ENCODE measurements at places on chromosomes 6 and 20. TPM values are rescaled to one million over a fixed set of nuclear protein-coding genes. Genes with fewer than 3 reads are reported as not detected.

- peak; percentile 37 for DNase-seq
These were observed 23.4 kb upstream of the SLCO4A1 start for GRCh38 chr20:62618611-62619529.

GRCh38 chr20:438571-439469, 23.5 kb downstream of the TBC1D20 start:
- DNase-seq: peak; percentile 55

DNA sequence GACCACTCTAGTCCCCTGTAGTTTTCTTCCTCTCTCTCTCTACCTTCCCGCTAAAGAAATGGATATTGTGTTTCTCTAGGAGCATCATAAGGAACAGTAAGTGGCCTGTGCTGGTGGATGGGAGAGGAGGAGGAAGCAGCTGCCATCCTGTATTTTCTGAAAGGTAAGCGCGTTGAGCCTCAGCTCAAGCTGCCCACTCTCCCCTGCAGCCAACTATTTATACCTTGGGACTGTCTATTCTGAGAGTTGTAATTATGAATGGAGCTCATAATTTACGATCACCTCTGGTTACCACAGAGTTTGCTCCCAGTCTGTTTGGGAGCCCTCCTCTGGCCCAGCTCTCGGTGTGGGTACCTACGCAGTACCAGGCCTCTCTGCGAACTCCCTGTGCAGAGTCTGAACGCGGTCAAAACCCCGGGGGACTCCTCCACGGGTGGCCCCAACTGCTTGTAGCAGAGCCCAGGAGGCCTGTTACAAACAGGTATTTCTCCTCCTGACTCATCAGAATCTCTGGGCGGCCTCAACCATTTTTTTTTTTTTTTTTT, 285.4 kb downstream of the SMOC2 start:
- DNase-seq: no peak

The PHF3 gene
- 28.9 TPM for total RNA-seq

- no peak for DNase-seq
These were observed 77.8 kb downstream of the TRAM2 start for GRCh38 chr6:52499026-52499425.

The PI16 gene
- not detected for total RNA-seq

DNA sequence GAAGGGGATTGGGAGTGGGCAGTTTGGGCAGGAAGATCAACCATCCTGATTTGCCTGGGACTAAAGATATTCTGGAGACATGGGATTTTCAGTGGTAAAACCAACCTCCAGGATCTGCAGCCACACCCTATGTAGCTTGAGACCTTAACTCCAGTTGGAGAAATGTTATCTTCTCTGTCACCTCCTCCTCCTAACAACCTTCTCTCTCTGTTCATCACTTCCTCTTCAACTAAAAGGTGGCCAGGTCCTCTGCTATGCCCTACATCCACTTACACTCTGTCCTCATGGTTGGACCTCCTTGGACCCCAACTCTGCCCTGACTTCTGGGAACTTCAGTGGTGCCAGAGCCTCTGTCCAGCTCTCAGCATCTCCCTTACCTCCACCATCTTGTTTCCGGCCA, 42.0 kb upstream of the SLC9A8 start:
- DNase-seq: no peak

The PRSS16 gene
- total RNA-seq: 0.32 TPM

GRCh38 chr6:41424370-41425058, 89.1 kb downstream of the NCR2 start:
- peak; percentile 84 for DNase-seq

- DNase-seq: no peak
These were observed 375.2 kb downstream of the PLCB1 start for GRCh38 chr20:8507231-8507630.

The SLC13A3 gene
- 0.13 TPM for total RNA-seq

DNA sequence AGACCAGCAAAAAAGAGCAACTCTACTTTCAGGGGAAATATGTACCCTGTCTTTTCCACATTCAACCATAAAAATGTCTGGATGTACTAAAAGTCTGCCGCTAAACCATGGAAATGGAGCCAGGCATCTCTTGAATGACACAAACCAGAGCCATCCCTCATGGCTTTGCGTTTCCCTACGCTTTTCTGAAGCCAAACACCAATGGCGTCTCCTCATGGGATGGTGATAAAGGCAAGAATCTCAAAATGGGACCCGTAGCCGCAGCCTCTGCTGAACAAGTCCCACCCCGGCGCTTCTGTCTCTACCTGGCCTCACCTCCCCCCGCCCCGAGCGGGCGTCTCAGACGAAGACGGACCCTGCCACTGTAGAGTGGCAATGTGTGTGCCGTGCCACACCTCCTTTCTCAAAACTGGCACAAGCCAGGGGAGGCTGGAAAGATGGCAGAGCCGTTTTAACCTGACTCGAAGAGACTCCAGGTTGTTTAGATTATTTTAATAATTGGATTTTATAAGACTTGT, 80.3 kb upstream of the AFDN start:
- no peak for DNase-seq

The DBNDD2 gene
- 12.5 TPM for total RNA-seq

GRCh38 chr20:59966428-59966827, 8.2 kb downstream of the CDH26 start:
- no peak for DNase-seq

- no peak for DNase-seq
These were observed 96.4 kb upstream of the RNF24 start for GRCh38 chr20:4111440-4112411.

GRCh38 chr20:51752343-51752951, 15.7 kb downstream of the ATP9A start:
- no peak for DNase-seq

GRCh38 chr20:47656318-47656717, 129.0 kb downstream of the SULF2 start:
- no peak for DNase-seq

DNA sequence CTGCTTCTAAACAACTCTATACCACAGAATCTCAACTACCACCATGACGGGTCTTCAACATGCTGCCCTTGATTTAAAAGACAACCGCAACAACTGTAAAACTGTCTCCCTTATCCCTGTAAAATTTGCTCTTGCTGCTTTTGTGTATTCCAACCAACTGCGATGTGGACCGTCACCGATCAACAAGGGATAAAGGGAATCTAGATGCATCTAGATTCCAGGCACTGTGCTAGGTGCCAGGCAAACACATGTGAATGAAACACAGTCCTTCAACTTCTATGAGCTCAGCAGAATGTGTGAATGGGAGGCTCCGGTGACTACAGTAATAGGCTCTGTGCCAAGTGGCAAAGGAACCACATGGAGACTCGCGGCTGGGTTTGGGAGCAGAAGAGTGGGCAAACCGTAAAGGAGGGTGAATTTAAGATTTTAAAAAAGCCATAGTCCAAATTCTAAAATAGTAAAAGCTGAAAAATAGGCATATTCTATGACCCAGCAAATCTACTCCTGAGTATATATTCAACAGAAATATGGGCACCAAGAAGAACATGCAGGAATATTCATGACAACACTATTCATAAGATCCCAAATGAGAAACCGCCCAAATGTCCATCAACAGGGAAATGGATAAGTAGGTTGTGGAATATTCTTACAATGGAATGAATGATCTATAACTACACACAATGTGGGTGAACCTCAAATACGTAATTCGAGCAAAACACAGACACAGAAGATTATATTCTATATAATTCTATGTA, 3.7 kb upstream of the PRND start:
- no peak for DNase-seq

- no peak for DNase-seq
These were observed 65.6 kb downstream of the STMND1 start for GRCh38 chr6:17167327-17167979.

GRCh38 chr6:124960757-124961463, 1.3 kb upstream of the RNF217 start:
- no peak for DNase-seq

- DNase-seq: no peak
These were observed 189.7 kb upstream of the JAG1 start for GRCh38 chr20:10863337-10864060.

The TP53TG5 gene
- total RNA-seq: not detected

DNA sequence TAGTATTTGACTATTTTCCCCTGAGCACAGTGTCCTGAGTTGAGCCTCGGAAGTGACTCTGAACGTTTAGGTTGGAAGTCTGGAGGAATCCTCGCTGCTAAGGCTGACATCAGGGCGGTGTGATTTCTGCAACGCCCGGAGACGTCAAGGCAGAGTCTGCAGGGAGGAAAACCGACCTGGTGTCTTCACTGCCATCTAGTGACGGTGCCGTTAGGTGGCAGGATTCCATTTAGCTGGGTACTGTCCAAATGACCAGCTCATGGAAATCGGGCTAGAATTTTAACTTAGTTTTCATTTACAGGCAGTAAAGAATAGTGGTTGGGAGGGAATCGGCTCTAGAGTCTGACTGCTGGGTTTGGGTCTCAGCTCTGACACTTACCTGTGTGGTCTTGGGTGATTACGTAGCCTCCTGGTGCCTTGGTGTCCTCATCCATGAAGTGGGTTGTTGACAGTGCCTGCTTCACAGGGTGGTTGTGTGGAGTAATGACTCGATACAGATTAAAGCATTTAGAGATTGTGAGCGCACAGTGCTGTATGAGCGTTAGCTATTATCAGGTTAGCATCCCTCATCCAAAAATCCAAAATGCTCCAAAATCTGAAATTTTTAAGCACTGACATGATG, 35.0 kb downstream of the FOXF2 start:
- no peak for DNase-seq

DNA sequence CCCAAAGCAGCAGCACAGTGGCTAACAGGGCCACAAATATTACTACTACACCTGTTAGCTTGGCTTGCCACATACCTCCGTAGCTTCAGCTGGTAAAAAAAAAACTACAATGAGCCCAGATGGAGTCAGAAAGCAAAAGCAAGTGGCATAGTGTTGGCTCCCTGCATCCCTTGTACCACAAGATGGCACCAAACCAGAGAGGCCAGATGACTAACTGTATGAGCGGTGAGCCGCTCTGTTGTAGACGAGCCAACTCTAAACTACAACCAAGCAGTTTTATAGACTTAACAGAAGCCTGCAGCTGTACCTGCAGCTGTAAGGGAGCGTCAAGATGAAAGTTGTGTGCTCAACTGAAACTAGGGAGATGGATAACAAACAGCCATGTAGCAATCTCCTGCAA, 84.5 kb upstream of the MCHR2 start:
- no peak for DNase-seq

GRCh38 chr6:112359863-112360262, 12.7 kb downstream of the RFPL4B start:
- no peak for DNase-seq

The TTBK1 gene
- 0.20 TPM for total RNA-seq

The HIVEP2 gene
- total RNA-seq: 40.9 TPM

DNA sequence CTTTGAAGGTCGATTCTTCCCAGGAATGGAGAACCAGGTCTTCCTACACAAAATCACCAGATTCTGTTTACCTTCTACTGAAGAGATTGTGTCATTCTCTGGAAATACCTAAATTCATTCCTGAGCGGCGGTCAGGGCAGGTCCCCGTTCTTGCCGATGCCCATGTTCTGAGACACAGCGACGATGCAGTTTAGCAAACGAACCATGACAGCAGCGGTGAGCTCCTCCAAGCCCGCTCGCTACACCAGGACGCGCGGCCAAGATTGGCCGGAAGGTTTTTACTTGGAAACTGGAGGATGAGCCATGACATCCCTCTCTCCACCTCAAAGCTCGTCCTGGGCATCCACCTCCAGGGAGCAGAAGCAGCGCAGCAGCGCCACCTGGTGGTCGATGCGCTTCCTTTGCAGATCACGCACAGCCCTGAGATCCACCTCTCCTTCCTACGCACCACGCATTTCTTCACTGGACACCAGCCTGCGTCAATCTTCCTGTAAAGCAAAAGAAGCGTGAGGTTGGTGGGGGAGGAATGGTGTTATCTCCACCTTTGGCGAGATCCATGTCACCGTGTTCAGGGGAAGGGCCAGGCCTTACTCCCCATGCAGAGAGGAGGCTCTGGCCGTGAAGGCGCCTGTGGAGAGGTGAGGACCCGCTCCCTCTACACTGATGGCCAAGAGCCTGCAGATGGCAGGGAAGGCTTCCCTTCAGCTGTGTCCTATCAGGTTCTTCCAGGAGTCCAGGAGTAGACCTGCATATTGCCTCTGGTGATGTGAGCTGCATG, 9.9 kb upstream of the HLA-B start:
- peak; percentile 85 for DNase-seq

All from activated T-cell treated with anti-CD3 and anti-CD28 coated beads, Interleukin-2, amount 50 U/mL, for 4 hours (primary cell).